ENCODE measurements at places on chromosomes 12 and 14.
A peak's percentile ranks its signal among the peaks of the same experiment; 100 is the strongest.

DNA sequence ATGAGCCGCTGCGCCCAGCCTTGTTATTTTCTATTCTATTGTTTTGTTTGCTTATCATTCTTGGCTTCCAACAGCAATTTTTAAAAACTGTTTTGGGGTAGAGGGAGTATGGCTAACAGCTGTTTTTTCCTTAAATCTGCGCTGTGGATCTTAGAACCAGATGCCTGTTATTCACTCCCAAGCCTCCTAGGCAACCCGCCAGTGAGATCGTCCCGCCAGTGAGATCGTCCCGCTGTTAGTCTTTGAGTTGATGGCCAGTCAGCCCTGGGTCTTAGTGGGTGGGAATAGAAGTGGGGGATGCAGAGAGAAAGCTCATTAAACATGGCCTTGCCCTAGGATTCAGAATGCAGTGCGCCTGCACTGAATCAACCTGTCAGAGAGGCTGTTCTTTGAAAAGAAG lies 67.3 kb upstream of the BICD1 start:
- no peak for DNase-seq

GRCh38 chr14:105902131-105902898 lies 375.9 kb downstream of the TMEM121 start:
- no peak for DNase-seq

GRCh38 chr14:50608302-50608851 lies 48.4 kb downstream of the ATL1 start:
- no peak for DNase-seq

GRCh38 chr14:74503291-74503937 lies 9.8 kb downstream of the ISCA2 start:
- no peak for DNase-seq

DNA sequence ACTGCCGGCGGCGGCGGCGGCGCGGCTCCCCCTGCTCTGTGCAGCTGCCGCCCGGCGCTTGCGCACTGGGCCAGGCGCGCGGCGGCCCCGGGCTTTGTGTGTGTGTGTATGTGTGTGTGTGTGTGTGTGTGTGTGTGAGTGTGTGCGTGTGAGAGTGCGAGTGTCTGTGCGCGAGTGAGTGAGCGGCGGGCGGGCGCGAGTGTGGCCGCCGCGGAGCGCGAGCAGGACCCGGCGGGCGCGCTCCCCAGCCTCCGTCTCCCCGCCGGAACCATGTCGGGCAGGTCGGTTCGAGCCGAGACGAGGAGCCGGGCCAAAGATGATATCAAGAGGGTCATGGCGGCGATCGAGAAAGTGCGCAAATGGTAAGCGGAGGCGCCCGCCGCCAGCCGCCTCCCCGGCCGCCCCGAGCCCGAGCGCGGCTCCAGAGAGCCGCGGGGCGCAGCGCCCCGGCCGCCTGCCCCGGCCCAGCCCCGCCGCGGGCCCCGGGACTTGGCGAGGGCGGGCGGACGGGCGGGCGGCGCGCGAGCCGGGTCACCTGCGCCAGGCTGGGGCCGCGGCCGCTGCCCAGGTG lies at the start of gene BCL7A:
Gene BCL7A (plus strand): TSS at position 63 of the 571 bp plus-strand sequence. CDS start 208 bp downstream, at position 271.
- DNase-seq, result peak; percentile 64

DNA sequence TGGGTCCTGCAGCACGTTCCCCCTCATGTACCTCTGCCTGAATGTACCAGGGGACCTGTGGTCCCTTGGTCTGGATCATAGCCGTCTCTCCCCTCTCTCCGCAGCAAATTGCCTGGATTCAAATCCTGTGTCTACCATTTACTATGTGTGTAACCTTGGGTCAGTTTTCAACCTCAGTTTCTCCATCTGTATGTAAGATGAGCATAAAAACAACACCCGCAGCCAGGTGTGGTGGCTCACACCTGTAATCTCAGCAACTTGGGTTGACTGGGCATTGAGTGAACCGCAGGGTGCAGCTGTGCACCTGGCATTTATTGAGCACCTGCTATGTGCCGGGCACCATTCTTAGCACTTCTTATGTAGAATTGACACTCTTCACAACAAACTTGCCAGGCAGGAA lies 14.1 kb downstream of the CYP46A1 start:
- no peak for DNase-seq

DNA sequence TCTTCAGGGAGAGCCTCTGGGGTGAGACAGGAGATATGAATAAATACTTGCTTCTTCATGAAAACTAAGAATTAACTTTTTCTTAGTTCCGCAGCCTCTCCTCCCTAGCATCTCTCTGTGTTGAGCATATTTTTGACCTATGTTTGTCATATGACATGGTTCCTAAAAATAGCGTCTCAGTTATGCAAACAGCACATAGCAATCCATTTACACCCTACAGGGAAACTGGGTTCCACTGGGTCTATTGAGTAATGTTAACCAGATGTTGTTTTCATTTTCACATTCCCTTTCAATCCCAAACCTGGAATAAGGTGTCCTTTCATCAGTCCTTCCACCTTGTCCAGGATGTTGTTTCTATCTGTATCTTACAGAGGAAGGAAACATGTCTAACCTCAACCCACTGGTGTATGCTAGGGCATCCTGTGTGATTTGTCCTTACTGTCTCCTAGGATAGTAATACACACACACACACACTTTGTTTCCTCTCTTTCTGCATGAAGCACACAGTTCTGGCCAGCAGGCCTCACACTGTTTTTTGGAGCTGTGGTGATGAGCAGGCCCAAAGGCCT lies 1543.5 kb downstream of the AACS start:
- DNase-seq, result no peak

- no peak for DNase-seq
Observed at GRCh38 chr12:46267575-46267824, 1.3 kb downstream of the SLC38A1 start.

DNA sequence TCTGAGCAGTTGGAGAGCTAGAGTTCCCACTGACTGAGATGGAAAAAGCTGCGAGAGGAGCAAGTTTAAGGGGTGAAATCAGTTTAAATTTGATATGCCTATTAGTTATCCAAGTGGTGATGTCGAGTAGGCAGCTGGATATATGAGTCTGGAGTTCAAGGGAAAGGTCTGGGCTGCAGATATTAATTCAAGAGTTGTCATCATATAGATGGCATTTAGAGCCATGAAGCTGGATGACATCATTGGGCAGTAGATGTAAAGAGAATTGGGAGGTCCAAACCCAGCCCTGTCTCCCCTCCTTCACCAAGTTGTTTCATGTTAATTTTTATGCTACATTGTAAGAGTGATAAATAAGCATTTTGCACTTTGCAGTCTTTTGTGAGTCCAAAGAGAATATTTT lies 898.1 kb downstream of the GALC start:
- DNase-seq, result no peak

DNA sequence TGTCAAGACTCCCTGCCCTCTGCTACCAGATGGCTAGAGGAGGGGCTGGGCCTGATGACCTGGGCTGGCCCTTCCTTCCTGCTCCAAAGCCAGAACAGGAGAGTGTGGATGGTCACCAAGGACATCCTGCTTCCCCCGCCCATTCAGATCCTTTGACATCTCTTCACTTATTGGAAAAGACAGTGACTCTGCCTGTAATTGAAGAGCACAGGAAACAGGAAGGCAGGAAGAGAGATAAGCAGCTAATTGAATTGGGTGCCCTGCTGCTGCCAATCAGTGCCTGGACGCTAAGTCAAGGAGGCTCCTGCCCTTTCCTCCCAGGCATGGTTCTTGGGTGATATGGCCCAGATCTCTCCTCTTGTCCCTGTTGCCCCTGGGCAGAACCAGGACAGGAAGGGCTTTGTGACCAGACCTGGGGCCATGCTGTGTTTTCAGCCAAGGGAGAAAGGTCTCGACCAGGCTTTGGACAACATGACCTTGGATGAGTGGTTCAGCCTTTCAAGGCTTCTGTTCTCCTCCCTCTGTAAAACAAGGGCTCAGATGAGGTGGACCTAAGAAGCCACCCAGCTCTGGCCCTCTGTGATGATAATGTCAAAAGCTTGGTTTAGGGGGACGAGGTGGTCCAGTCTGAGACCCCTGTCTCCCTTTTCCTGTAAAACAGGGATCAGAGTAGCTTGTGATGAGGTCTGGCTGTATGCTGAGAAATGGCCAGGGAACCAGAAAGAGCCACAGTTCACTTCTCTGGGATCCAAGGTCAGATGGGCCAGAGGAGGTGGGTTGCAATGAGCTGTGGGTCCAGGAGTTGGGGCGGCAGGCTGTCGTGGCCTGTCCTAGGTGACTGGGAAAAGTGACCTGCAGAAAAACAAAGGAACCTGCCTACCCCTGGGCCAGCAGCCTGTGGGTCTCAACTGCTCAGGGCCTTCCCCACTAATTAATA lies 38.8 kb downstream of the FAM222A start:
- DNase-seq, result no peak

DNA sequence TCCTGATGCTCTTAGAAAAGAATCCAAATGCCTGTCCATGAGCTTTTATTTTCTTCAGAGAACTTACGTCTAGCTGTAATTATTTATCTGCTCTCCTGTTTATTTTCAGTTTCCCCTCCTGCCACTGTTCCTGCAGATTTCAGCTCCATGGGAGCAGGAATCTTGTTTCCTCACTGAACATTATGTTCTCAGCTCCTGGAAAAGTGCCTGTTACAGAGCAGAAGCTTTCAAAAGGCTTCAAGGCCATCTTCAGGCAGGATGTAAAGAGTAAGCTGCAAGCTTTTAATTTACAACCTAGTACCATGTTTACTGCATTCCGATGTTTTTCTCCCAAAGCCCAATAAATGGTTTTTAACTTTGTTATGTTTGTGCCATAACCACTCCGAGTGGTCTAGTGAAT lies 98.4 kb upstream of the BTG1 start:
- DNase-seq, result no peak

DNA sequence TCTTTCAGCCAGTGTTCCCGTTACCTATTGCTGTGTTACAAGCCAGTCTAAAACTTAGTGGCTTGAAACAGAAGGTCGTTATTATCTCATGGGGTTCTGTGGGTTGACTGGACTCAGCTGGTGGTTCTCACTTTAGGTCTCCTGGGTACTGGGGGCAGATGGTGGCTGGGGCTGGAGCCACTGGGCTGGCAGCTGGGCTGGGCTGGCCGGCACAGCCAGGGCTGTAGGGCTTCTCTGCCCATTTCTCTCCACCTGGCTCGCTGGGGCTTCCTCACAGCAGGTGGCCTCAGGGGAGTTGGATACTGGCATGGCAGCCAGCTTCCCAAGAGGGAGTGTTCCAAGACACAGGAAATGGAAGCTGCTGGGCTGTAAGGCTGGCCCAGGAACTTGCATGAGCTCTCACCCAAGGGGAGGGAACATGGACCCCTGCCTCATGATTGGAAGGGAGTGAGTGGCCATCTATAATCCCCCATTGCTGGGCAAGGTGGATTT lies 27.0 kb downstream of the TUNAR start:
- no peak for DNase-seq

GRCh38 chr12:132638541-132639408 lies 20.2 kb downstream of the P2RX2 start:
- no peak for DNase-seq

- no peak for DNase-seq
Observed at GRCh38 chr12:131345521-131346436, 365.1 kb upstream of the SFSWAP start.

GRCh38 chr12:58741226-58741625 lies 179.1 kb downstream of the LRIG3 start:
- no peak for DNase-seq

DNA sequence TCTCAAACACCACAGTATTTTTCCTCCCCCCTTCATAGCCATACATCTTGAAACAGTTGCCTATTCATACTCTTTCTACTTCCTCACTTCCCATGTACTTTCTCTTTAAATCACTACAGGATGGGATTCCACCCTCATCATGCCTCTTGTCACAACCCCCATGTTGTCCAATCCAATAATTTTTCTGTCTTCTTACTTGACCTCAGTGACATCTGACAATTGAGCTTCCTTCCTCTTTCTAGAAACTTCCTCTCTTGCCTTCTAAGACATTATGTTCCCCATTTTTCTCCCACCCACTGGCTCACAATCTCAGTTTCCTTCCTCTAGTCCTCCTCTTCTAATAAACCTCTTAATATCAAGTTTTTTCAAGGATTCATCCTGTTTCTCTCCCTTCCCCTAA lies 5.3 kb downstream of the C2CD5 start:
- no peak for DNase-seq

DNA sequence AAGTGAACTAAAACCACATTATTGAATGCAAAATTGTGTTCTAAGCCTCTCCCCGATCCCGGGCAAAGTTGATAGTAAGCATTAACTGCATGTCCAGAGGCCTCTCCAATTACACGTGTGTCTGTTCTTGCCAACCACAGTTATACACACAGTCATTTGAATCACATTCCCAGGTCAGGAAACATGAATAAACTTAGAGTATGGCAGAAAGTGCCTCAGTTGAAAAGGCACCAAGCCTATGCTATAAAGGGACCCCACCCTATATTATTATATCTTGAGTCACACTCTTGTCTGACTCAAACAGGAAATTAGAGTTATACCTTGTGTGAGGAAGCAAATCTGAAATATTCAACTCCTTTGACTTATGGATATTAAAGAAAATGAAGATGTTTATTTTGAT lies 128.3 kb upstream of the STXBP6 start:
- DNase-seq, result no peak

DNA sequence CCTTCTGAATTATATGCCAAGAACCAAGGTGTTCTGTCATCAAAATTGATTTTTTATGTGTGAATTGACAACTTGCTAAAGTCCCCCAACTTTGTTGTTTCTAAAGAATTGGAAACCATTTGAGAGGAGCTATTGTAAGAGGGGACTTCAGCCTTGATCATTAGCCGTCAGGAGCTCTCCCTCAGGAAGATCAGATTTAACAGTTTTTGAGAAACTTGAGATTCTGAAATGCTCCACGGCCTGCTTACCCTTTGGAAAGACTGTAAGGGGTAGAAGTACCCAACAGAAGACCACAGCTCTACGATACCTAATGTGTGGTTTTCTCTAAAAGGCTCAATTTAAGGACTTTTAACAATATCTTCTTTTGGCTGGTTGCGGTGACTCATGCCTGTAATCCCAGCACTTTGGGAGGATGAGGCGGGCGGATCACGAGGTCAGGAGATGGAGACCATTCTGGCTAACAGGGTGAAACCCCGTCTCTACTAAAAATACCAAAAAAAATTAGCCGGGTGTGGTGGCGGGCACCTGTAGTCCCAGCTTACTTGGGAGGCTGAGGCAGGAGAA lies 51.1 kb downstream of the BAZ2A start:
- no peak for DNase-seq

GRCh38 chr14:94290197-94290596 lies 2.9 kb downstream of the SERPINA10 start:
- no peak for DNase-seq

GRCh38 chr14:81169711-81170103 lies 51.1 kb downstream of the GTF2A1 start:
- DNase-seq, result no peak

DNA sequence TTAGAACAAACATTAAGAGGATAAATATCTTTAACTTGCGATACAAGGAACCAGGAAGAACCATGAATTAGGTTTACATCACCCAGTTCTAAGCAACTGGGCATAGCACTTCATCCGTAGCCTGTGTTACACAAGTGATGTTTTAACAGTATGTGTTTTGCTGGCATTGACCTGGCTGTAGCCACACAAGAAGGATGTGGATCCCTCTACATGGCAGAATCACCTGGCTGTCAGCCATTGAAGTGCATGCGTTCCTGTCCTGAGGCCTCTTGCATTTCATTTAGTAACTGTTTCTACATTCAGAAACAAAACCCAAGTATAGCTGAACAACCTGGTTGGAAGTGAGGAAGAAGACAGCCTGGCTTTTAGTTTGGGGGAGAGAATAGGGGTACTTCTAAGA lies 72.2 kb downstream of the TGFB3 start:
- DNase-seq, result no peak

- DNase-seq, result no peak
Observed at GRCh38 chr12:62335057-62335456, 74.9 kb downstream of the USP15 start.

Measured in activated T-cell treated with anti-CD3 and anti-CD28 coated beads for 48 hours (primary cell).